ENCODE measurements at places on chromosomes 6 and 20.

DNA sequence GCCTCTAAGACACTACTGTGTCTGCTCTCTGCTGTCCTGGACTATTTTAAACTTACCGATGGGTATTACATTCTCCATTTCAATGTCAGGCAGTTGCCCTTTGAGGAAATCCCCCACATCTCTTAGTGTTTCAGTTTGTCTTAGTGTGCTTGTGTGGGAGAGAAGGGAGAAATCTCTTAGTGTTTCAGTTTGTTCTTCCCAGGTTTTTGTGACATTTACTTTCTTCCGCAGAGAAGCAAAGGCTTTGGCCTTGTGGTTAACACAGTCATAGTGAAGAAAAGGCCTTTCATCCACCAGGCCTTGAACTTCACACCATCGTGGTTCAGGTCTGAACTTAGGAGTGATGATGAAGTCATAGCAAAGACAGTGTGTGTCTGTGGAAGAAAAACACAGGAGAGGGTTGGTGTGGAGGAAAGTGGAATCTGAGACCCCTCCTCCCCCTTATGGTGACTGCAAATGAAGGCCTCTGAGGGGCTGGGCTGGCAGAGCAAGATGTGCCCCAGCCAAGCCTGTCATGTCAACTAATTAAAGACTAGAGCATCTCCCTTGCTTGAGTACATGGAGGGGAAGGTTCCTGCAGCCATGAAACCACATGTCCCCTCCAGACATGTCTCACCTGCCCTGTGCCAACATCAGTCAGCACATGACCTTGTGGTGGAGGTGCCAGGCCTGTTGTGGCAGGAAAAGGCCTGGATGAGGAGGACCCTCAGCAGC is 23.9 kb downstream of the RAET1L start:
- DNase-seq, result no peak

DNA sequence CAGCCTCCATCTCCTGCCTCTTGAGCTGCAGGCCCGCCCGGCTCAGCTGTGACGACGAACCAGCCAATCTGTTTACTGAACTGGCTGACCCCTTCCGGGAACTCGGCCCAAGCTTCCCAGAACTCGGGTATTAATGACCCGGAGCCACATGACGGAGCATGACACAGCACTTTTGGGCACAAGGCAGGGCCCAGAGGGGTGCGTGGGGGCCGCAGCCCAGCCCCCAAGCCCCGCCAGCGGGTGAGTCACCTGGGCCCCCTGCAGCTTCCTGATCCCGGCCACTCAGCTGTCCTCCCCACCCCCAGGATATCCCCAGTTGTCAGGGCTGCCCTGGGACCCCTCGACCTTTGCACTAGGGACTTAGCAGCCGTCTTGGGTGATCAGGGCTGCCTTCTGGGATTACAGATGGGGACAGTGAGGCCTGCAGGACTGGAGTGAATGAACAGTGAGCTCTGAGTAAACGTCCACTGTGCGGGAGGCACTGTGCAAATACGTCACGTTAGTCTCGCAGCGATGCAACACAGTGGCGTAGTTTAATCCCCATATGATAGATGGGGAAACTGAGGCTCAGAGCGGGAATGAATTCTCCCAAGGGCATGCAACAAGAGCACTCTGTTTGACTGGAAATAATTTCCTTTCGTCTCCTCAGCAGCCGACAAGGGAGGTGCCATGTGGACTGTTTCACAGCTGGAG is 102.1 kb downstream of the CEBPB start:
- no peak for DNase-seq

- DNase-seq, result no peak
Measured at GRCh38 chr6:55898342-55898741, 23.0 kb upstream of the BMP5 start.

GRCh38 chr6:118122801-118123200 is 215.7 kb downstream of the SLC35F1 start:
- DNase-seq, result no peak

GRCh38 chr6:70668499-70668812 is 773 bp downstream of the SMAP1 start:
- DNase-seq, result no peak

- DNase-seq, result no peak
Measured at GRCh38 chr20:8749986-8750385, 318.9 kb upstream of the PLCB4 start.

GRCh38 chr6:19838442-19839236 is 1.5 kb downstream of the ID4 start:
- DNase-seq, result no peak

DNA sequence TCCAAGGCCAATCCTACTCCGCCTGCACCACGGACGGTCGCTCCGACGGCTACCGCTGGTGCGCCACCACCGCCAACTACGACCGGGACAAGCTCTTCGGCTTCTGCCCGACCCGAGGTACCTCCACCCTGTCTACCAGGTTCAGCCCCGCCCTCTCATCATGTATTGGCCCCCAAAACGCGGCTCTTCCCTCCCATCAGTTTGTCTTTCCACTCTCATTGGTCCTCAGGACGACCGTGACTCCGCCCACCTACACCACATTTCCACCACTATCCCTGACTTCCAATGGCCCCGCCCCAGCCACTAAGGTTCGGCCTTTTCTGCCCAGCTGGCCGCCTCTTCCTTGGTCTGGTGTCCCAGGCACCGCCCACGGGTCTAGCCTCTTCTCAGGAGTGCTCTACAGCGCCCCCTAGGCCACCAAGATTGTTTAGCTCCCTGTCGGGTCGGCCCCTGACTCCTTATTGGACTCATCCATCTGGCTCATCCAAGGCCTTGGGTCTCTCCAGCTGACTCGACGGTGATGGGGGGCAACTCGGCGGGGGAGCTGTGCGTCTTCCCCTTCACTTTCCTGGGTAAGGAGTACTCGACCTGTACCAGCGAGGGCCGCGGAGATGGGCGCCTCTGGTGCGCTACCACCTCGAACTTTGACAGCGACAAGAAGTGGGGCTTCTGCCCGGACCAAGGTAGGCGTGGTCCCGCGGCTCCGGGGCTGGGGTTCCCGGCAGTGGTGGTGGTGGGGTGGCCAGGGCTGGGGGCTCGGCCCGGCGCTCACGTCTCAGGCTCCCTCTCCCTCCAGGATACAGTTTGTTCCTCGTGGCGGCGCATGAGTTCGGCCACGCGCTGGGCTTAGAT is 3.1 kb downstream of the MMP9 start:
- no peak for DNase-seq

- no peak for DNase-seq
Measured at GRCh38 chr6:25547797-25548196, 104.2 kb upstream of the SCGN start.

- no peak for DNase-seq
Measured at GRCh38 chr20:4018023-4018748, 2.8 kb upstream of the RNF24 start.

GRCh38 chr6:147530132-147531060 is 21.9 kb downstream of the SAMD5 start:
- no peak for DNase-seq

- DNase-seq, result no peak
Measured at GRCh38 chr6:82283771-82284410, 36.3 kb upstream of the IBTK start.

DNA sequence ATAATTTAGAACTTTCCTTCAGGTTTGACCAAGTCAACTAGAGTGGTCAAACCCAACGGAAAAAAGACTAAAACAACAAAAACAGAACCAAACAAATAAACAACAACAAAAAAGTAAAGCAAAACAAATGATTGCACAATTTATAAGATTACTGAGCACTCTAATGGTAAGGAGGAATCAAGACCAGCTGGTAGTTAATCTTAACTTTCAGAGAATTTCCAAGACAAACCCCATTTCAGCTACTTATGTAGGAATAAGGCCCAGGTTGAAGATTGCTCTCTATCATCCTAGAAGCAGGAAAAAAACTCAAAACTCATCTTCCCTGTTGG is 34.3 kb downstream of the UBD start:
- DNase-seq, result no peak

- no peak for DNase-seq
Measured at GRCh38 chr20:8215361-8215781, 83.3 kb downstream of the PLCB1 start.

DNA sequence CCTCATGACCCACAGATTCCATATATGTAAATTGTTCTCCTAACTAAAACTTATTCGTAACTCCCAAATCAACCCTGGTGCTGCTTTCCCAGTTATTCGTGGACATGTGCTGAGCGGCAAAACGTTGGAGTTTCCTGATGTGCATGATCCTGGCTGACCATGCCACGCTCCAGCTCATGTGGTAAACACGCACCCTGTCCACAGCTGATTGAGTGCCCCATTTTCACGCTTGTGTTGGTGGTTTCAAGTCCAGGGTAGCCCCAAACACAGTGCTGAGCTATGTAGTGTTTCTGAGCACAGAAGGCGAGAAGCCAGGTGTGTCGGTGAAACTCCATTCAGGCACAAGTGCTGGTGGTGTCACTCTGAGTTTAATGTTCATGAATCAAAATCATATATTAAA is 19.1 kb upstream of the FOXC1 start:
- no peak for DNase-seq

- no peak for DNase-seq
Measured at GRCh38 chr20:35947489-35947888, 6.8 kb downstream of the SCAND1 start.

DNA sequence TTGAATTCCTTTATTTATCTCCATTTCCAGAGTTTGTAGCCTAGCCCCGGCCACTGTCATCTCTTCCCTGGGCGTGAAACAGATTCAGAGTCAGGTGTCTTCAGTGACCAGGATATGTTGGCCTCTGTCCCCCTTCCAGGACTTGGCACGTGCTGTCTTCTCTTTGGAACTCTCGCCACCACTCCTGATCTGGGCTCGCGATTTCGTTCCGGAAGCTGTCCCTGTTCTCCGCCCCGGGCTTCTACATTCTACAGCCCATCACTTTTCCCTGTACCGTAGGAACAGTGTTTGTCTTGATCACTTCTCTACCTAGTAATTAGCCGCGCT is 739 bp downstream of the GSS start:
- no peak for DNase-seq

All from stimulated activated CD4-positive, alpha-beta T cell treated with anti-CD3 and anti-CD28 coated beads, Interleukin-1b, Interleukin-23, amount 100 ng/mL, for 1 hour (primary cell).